ENCODE measurements at places on chromosomes 5 and 9. TPM values are rescaled to one million over a fixed set of nuclear protein-coding genes. Genes with fewer than 3 reads are reported as not detected.

DNA sequence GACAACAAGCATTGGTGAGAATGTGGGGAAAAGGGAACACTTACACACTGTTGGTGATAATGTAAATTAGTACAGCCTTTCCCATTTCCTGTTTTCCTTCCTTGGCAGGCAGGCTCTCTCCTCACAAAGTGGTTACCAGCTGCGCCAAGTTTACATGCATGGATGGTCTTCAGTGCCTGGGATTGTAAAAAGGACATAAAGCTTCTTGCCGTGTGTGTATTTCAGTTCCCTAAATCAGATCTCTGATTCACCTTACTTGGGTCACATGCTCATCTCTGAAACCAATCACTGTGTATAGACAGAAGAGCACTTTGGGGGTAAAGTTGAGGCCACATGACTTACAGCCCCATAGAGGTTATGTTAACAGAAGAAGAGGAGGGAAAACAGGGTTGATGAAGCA, 92.8 kb downstream of the CAVIN4 start:
- no peaks in the 10 kb centered on the region for H3K4me1 ChIP-seq
- peak; percentile 52 for DNase-seq
- H3K27me3 ChIP-seq, result no peaks in the 10 kb centered on the region
- no peak overlapping the region for H3K27ac ChIP-seq
- H3K4me3 ChIP-seq, result no peak overlapping the region

DNA sequence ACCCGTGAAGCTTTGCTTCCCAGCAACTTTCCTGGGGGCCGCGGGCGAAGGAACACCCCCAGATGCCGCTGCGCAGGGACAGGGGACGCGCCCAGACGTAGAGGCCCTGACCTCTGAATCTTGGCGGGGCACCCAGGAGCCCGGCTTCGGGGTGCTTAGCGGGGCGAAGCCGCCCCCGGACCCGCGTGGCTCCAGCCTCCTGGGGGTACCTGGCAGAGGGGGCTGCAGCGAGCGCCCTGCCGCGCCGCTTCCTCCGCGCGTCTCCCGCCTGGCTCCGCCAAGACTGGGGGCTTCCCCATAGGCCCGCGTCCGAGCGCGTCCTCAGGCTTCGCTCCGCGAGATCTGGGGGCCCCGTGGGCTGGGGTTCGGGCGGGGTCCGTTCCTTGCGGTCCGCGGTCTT, 23.0 kb upstream of the ZNF782 start:
- H3K4me3 ChIP-seq, result no peak overlapping the region
- no peak for DNase-seq
- no peak overlapping the region for H3K27ac ChIP-seq
- no peaks in the 10 kb centered on the region for H3K36me3 ChIP-seq
- peaks cover 10% of the 10 kb centered on the region for H3K27me3 ChIP-seq

GRCh38 chr9:37333288-37333687, 89.2 kb upstream of the GRHPR start:
- H3K27me3 ChIP-seq, result no peaks in the 10 kb centered on the region
- H3K4me3 ChIP-seq, result no peak overlapping the region
- no peaks in the 10 kb centered on the region for H3K4me1 ChIP-seq
- DNase-seq, result no peak
- no peak overlapping the region for H3K27ac ChIP-seq

GRCh38 chr9:30280229-30280900, 2104.1 kb upstream of the ACO1 start:
- no peaks in the 10 kb centered on the region for H3K27me3 ChIP-seq
- no peak for DNase-seq
- no peak overlapping the region for H3K4me3 ChIP-seq
- H3K36me3 ChIP-seq, result no peaks in the 10 kb centered on the region

GRCh38 chr9:115944166-115944948, 209.2 kb upstream of the PAPPA start:
- DNase-seq, result no peak
- H3K27ac ChIP-seq, result peak overlapping the region; percentile 84
- no peaks in the 10 kb centered on the region for H3K27me3 ChIP-seq

- H3K4me1 ChIP-seq, result no peaks in the 10 kb centered on the region
- no peaks in the 10 kb centered on the region for H3K27me3 ChIP-seq
- H3K27ac ChIP-seq, result no peak overlapping the region
- no peak overlapping the region for H3K4me3 ChIP-seq
Measured at GRCh38 chr9:7137040-7137439, 379.3 kb downstream of the KDM4C start.

DNA sequence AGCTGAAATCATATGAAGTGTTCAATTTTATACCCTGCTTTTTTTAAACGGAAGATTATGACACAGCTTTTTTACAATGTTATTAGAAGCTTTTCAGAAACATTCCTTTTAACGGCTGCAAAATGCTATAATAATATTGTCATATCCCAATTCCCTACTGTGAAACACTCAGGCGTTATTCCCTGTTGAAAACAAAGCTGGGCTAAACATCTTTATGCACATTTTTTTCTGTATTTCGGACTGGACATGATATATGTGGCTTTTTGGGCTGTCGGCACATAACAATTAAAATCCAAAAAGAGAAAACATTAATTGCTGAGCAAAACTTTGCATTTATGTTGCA, 12.0 kb upstream of the CTSL start:
- no peaks in the 10 kb centered on the region for H3K4me1 ChIP-seq
- H3K4me3 ChIP-seq, result no peak overlapping the region
- no peaks in the 10 kb centered on the region for H3K27me3 ChIP-seq
- H3K27ac ChIP-seq, result no peak overlapping the region
- no peak for DNase-seq
- H3K36me3 ChIP-seq, result peaks cover 4% of the 10 kb centered on the region

- H3K4me1 ChIP-seq, result peaks cover 10% of the 10 kb centered on the region
- H3K4me3 ChIP-seq, result no peak overlapping the region
Measured at GRCh38 chr5:61802456-61802855, 470.4 kb downstream of the ZSWIM6 start.

DNA sequence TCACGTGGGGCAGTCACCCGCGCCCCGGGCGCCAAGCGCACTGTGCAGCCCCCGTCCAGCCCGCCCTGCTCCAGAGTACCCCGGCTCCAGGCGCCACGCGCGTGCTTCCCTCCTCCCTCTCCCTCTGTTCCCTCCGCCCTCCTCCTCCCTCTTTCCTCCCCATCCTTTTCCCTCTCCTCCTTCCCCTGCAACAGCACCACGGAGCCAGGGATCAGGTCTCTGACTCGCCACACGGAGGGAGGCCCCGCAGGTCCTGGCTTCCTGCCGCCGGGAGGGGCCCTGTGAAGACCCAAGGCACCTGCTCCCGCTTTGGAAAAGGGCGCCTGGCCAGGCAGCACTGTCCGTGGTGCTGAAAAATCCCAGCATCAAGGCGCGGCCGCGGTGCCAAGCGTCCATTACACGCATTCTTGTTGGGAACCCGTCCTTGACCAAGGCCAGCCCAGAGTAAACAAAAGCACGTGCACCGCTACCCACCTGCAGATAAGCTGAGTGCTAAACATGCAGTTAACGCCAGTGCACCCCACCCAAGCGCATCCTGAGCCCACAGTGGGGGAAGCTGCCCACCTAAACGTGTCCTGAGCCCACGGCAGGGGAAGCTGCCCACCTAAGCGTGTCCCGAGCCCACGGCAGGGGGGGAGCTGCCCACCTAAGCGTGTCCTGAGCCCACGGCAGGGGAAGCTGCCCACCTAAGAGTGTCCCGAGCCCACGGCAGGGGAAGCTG, 21.7 kb downstream of the SLC6A18 start:
- H3K4me3 ChIP-seq, result no peak overlapping the region
- H3K27me3 ChIP-seq, result no peaks in the 10 kb centered on the region
- H3K36me3 ChIP-seq, result no peaks in the 10 kb centered on the region
- DNase-seq, result peak; percentile 94
- no peaks in the 10 kb centered on the region for H3K4me1 ChIP-seq

DNA sequence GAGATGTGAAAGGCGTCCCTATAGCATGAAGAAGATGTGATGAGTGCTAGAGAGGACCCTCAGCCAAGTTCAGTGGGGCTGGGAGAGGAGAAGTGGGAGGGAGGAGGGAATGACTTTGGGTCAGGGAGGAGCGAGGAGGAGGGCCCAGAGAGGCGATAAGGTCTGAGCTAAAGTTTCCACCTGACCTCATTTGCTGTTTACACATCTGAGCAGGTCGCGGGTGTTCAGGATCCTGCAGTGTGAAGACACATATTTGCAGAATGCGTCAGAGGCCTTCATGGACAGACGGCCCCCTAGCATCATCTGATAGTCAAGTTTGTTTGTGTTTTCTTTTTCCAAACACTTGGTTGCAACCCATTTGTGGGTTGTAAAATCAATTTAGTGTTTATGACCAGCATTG, 18.9 kb upstream of the IGFBPL1 start:
- H3K4me1 ChIP-seq, result no peaks in the 10 kb centered on the region
- no peak for DNase-seq
- H3K36me3 ChIP-seq, result no peaks in the 10 kb centered on the region
- H3K27ac ChIP-seq, result no peak overlapping the region

- no peak overlapping the region for H3K27ac ChIP-seq
- H3K4me3 ChIP-seq, result no peak overlapping the region
- DNase-seq, result no peak
- no peaks in the 10 kb centered on the region for H3K4me1 ChIP-seq
- H3K27me3 ChIP-seq, result no peaks in the 10 kb centered on the region
Measured at GRCh38 chr5:1912951-1913565, 30.3 kb upstream of the IRX4 start.

GRCh38 chr5:173866243-173866857, 21.8 kb upstream of the CPEB4 start:
- no peak for DNase-seq
- peaks cover 4% of the 10 kb centered on the region for H3K4me1 ChIP-seq
- peak overlapping the region; percentile 59 for H3K27ac ChIP-seq
- H3K36me3 ChIP-seq, result no peaks in the 10 kb centered on the region
- no peak overlapping the region for H3K4me3 ChIP-seq

DNA sequence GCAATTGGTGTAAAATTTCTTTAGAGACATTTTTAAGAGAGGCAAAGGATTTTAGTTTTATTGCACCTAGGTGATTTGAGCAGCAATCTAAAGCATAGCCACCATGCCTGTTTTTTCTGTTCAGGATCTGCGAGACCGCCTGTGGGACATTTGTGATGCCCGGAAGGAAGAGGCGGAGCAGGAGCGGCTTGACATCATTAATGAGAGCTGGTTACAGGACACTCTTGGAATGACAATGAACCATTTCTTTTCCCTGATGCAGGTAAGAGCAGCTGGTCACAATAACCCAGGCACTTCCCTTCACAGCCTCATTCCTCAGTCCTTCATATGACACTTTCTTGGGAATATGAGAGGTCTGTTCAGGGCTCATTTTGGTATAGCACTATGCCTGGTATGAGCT, 103.2 kb upstream of the IL7R start:
- no peaks in the 10 kb centered on the region for H3K4me1 ChIP-seq
- no peak overlapping the region for H3K27ac ChIP-seq
- peaks cover 6% of the 10 kb centered on the region for H3K27me3 ChIP-seq
- no peaks in the 10 kb centered on the region for H3K36me3 ChIP-seq
- DNase-seq, result peak; percentile 75
- no peak overlapping the region for H3K4me3 ChIP-seq

- no peaks in the 10 kb centered on the region for H3K36me3 ChIP-seq
- H3K27me3 ChIP-seq, result no peaks in the 10 kb centered on the region
- H3K4me3 ChIP-seq, result no peak overlapping the region
- H3K27ac ChIP-seq, result no peak overlapping the region
- no peaks in the 10 kb centered on the region for H3K4me1 ChIP-seq
Measured at GRCh38 chr5:176677209-176677939, 30.1 kb downstream of the TSPAN17 start.

DNA sequence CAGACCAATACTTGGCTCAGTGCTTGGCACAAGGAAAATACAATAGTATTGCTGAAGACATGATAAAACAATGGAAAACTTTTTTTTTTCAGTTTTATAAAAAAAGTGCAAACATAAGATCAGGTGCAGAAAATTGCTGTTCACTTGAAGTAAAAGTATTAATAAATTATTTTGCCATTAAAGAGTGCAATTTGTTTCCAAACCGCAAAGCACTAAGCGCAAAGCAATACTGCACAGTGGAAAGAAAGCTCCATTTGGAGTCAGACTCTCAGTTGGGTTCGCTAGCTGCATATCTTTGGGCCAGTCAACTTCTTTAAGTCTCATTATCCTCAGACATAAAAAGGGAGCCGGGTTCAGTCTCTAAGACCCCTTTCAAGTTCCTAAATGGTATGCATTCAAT, 45.8 kb downstream of the MEF2C start:
- no peak overlapping the region for H3K4me3 ChIP-seq
- H3K4me1 ChIP-seq, result no peaks in the 10 kb centered on the region
- H3K27me3 ChIP-seq, result no peaks in the 10 kb centered on the region
- no peak overlapping the region for H3K27ac ChIP-seq
- DNase-seq, result no peak

GRCh38 chr5:95939465-95939864, 22.2 kb downstream of the ELL2 start:
- peaks cover 46% of the 10 kb centered on the region for H3K36me3 ChIP-seq
- H3K4me1 ChIP-seq, result peaks cover 7% of the 10 kb centered on the region
- no peak overlapping the region for H3K4me3 ChIP-seq
- H3K27ac ChIP-seq, result no peak overlapping the region

- H3K27me3 ChIP-seq, result no peaks in the 10 kb centered on the region
- H3K4me1 ChIP-seq, result no peaks in the 10 kb centered on the region
- no peak overlapping the region for H3K4me3 ChIP-seq
- peak; percentile 92 for DNase-seq
Measured at GRCh38 chr5:180090769-180091546, 19.4 kb upstream of the RNF130 start.

DNA sequence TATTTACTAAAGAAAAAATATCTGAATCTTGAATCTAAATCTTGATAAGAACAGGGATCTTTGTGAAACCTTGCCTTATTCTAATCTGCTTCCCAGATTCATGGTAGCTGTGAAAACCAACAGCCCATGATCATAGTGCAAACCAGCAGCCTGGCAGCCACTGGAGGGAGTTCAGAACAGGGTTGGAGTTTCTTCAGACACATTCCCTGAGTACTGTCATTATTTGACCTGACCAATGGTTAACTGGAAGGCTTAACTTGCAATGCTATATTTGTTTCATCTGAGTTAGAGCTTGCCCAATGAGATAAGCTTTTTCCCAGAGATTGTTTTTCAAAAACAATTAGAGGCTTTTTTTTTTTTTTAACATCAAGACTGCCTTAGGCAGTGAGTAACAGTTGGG, 47.8 kb downstream of the LOX start:
- H3K36me3 ChIP-seq, result peaks cover 45% of the 10 kb centered on the region
- no peak overlapping the region for H3K4me3 ChIP-seq
- H3K4me1 ChIP-seq, result no peaks in the 10 kb centered on the region
- DNase-seq, result peak; percentile 55

- no peaks in the 10 kb centered on the region for H3K36me3 ChIP-seq
- H3K27me3 ChIP-seq, result peaks cover 18% of the 10 kb centered on the region
- DNase-seq, result no peak
- H3K4me3 ChIP-seq, result peak overlapping the region; percentile 75
- peaks cover 7% of the 10 kb centered on the region for H3K4me1 ChIP-seq
- H3K27ac ChIP-seq, result no peak overlapping the region
Measured at GRCh38 chr5:177363565-177363964, 5.8 kb downstream of the RGS14 start.

FOXD4 gene
- total RNA-seq, result 0.47 TPM

FYB1 gene
- total RNA-seq, result not detected

TRMO gene
- 3.7 TPM for total RNA-seq

TRAPPC13 gene
- total RNA-seq, result 17.7 TPM

INSL6 gene
- total RNA-seq, result not detected

DAB2IP gene
- total RNA-seq, result 70.7 TPM

BRINP1 gene
- total RNA-seq, result 3.3 TPM

SVEP1 gene
- 0.44 TPM for total RNA-seq

FGF1 gene
- total RNA-seq, result 2.1 TPM

CDC20B gene
- total RNA-seq, result 0.16 TPM

FAM193B gene
- total RNA-seq, result 112 TPM

EDIL3 gene
- total RNA-seq, result 2.0 TPM

All from endodermal cell (in vitro differentiated cells).